ENCODE measurements at places on chromosomes 5 and 9. TPM values are rescaled to one million over a fixed set of nuclear protein-coding genes. Genes with fewer than 3 reads are reported as not detected.

- no peak for DNase-seq
- no peak overlapping the region for H3K4me3 ChIP-seq
- no peaks in the 10 kb centered on the region for H3K36me3 ChIP-seq
- H3K4me1 ChIP-seq: no peaks in the 10 kb centered on the region
Measured at GRCh38 chr9:95796029-95796428, 79.5 kb upstream of the ERCC6L2 start.

DNA sequence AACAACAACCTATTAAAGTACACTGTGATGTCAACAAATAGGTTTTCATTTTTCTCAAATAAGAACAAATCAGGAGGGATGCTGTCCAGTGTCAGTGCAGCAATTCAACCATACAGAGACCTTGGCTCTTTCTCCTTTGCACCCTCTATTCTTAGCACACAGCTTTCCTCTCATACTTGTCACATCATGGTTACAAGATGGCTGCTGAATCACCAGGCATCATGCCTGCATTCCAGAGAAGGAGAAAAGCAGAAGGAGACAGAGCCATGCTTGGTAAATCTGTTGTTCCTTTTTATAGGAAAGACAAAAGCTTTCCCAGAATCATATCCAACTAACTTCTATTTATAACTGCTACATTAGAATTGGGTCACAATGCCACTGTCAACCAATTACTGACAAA lies 124.7 kb upstream of the VLDLR start:
- DNase-seq: no peak
- H3K36me3 ChIP-seq: no peaks in the 10 kb centered on the region
- no peak overlapping the region for H3K4me3 ChIP-seq
- no peaks in the 10 kb centered on the region for H3K27me3 ChIP-seq
- no peak overlapping the region for H3K27ac ChIP-seq
- peaks cover 9% of the 10 kb centered on the region for H3K4me1 ChIP-seq

DNA sequence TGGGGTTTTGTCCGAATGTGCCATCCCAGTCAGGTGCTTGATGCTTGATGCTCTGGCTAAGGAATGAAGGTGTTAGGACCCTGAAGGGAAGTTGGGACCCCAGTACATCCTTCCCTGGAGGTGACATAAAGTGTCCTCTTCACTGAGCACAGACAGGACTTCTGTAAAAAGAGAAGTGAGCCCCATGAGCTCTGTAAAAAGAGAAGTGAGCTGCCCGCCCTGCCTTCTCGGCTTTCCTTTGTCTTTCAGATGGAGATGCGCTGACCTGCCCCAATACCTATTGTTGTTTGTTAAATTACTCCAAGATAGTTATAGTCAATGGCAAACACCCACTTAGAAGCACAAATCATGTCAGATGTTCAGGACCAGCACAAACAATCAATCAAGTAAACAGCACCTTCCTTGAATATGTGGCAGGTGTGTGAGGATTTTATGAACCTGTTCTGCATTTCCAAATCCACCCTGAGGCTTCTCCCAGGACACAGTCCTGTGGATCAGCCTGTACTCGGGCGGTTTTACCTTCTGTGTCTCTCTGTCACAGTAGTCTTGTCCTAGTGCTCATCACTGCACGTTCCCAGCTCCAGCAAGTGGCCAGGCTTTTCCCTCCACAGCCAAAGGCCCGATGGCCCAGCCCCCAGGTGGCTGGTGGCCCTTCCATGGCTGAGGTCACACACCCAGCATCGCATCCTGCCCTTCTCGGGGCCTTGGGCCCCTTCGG lies 191.4 kb downstream of the MTRR start:
- no peak for DNase-seq
- H3K27ac ChIP-seq: no peak overlapping the region
- no peaks in the 10 kb centered on the region for H3K27me3 ChIP-seq
- H3K36me3 ChIP-seq: no peaks in the 10 kb centered on the region
- no peak overlapping the region for H3K4me3 ChIP-seq
- H3K4me1 ChIP-seq: no peaks in the 10 kb centered on the region

DNA sequence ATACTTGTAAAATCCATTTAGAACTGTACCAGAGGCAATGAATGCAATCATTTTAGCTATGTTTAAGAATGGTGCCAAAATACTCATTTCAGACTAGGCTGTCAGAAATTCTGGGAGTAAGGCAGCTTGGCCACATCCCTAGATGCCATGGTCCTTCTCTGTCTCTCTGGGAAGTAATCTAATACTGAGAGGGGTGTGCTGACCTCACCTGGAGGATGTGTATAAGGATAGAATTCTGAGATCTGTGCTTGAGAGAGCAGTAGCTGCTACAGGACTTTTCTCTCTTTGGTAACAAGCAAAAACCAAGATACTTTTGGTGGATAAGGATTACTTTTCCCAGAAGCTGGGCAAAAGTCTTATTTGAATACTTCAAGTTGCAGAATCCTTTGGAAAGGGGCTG lies 68.1 kb upstream of the MRPS30 start:
- H3K4me1 ChIP-seq: no peaks in the 10 kb centered on the region
- H3K36me3 ChIP-seq: no peaks in the 10 kb centered on the region
- DNase-seq: no peak
- no peak overlapping the region for H3K27ac ChIP-seq
- H3K27me3 ChIP-seq: no peaks in the 10 kb centered on the region
- H3K4me3 ChIP-seq: no peak overlapping the region

Gene FGF10
- total RNA-seq: not detected

Gene SOWAHA
- 3.7 TPM for total RNA-seq

Gene SLC6A19
- 0.29 TPM for total RNA-seq

GRCh38 chr9:110260911-110261310 lies 4.6 kb upstream of the TXN start:
- no peak for DNase-seq
- no peak overlapping the region for H3K4me3 ChIP-seq
- H3K4me1 ChIP-seq: peaks cover 21% of the 10 kb centered on the region
